ENCODE measurements at places on chromosomes 2 and 18. TPM values are rescaled to one million over a fixed set of nuclear protein-coding genes. Genes with fewer than 3 reads are reported as not detected.

STARD6 gene
- 0.11 TPM for total RNA-seq

REG1B gene
- total RNA-seq, result not detected

IL1RL2 gene
- not detected for total RNA-seq

MTX2 gene
- 37.1 TPM for total RNA-seq

GALM gene
- 3.3 TPM for total RNA-seq

ANKRD30BL gene
- not detected for total RNA-seq

SLC5A6 gene
- 101 TPM for total RNA-seq

CACNB4 gene
- 0.12 TPM for total RNA-seq

MC2R gene
- total RNA-seq, result not detected

SLC30A3 gene
- 0.11 TPM for total RNA-seq

MBD2 gene
- 21.9 TPM for total RNA-seq

GAD1 gene
- 8.6 TPM for total RNA-seq

MCM6 gene
- total RNA-seq, result 18.5 TPM

SP140L gene
- 13.9 TPM for total RNA-seq

CIDEA gene
- total RNA-seq, result not detected

CYP27A1 gene
- 0.80 TPM for total RNA-seq

ACTR3 gene
- 409 TPM for total RNA-seq

TEKT4 gene
- not detected for total RNA-seq

- DNase-seq, result no peak
These were observed 999.6 kb downstream of the SUCLG1 start for GRCh38 chr2:83459456-83459855.

DNA sequence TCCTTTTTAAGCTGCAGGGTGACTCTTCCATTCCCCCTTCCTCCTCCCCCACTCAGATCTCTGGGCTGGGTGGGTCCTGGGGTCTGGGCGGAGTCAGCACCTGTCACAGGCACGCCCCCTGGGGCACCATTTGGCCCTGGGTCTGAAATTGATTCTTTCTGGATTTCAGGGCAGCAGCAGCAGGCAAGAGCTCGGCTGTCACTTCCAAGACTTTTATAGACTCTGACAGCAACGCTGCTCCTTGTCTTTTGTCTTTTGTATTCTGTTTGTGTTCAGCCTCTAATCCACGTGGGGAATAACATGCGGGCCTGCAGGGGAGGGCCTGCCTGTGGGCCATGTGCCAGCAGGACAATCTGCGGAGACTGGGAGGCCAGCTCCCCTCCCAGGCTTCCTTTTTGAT lies 3.9 kb downstream of the BOD1L2 start:
- DNase-seq, result peak; percentile 10

GRCh38 chr2:218583983-218584850 lies 15.6 kb downstream of the CNOT9 start:
- DNase-seq, result no peak

- DNase-seq, result no peak
These were observed 95.5 kb downstream of the ZNF521 start for GRCh38 chr18:25256439-25256838.

DNA sequence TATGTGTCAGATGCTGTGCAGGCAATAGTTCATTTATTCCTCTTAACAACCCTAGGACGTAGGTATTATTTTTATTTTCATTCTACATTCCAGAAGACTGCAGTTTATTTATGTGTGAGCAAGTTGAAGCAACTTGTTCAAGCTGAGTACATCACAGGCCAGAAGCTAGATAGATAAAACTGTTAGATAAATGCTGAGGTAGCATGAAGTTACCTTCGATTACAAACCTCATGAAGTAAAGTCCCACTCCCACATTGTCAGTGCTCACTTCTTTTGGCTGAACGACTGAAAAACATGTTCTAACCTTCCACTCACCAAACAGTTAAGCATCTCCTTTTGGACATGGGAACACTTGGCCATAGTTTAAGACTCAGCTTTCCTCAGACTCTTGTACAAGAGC lies 439.2 kb downstream of the TNS1 start:
- DNase-seq, result no peak

GRCh38 chr2:85755122-85756027 lies 1.6 kb downstream of the ATOH8 start:
- DNase-seq, result peak; percentile 30

- DNase-seq, result peak; percentile 8
These were observed 69.6 kb downstream of the PHLPP1 start for GRCh38 chr18:62784966-62785413.

- no peak for DNase-seq
These were observed 311.0 kb downstream of the CBLN2 start for GRCh38 chr18:72233106-72233505.

GRCh38 chr18:34548973-34549294 lies 161.2 kb upstream of the DTNA start:
- no peak for DNase-seq

DNA sequence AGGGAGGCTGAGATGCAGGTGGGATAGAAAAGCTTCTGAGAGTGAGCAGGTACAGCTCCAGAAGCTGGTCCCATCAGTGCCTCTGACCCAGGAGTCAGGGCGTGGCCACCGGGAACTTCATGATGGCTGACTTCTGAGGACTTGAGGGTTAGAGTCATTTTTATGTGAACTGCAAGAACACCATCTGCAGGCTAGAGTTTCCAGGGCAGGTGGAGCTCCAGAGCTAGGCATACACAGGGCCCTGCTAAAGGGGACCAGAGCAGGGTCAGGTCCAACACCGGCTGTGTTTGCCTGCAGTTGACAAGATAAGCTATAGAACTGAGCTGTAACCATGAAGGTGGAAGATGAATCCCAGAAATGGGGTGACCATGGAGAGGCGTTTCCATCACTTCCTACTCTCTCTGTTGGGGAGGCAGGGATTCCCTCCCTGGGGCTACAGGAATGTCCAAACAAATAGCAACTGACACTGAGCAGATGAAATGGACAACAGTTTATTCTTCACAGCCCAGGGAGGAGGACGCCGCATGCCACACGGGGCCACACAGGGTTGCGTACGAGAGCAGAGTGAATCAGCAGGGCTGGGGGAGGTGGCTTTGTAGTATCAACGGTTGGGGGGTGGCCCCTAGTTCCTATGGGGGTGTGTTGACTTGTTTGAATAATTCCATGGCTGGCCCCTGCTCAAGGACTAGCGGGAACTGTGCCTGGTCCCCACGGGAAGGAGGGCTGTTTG lies 77.6 kb upstream of the ZNF516 start:
- DNase-seq, result no peak

- DNase-seq, result no peak
These were observed 52.8 kb upstream of the ITGA6 start for GRCh38 chr2:172374318-172375240.

DNA sequence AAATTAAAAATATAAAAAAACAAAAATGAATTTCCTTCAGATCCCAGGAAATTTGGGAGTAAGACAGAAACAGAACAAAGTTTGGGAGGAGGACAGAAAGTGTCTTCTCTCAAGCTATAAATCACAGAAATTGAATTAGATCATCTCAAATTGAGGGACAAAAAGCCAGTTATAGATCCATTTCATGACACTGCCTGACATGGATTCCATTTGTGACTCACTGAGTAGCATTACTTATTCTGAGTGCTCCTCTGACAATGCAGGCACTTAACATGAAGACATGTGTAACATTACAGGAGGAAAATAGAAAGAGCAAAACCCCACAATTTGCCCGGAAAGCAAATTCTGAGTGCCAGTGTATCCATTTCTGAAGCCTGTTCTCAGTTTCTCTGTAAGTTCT lies 63.9 kb upstream of the CREB1 start:
- no peak for DNase-seq

DNA sequence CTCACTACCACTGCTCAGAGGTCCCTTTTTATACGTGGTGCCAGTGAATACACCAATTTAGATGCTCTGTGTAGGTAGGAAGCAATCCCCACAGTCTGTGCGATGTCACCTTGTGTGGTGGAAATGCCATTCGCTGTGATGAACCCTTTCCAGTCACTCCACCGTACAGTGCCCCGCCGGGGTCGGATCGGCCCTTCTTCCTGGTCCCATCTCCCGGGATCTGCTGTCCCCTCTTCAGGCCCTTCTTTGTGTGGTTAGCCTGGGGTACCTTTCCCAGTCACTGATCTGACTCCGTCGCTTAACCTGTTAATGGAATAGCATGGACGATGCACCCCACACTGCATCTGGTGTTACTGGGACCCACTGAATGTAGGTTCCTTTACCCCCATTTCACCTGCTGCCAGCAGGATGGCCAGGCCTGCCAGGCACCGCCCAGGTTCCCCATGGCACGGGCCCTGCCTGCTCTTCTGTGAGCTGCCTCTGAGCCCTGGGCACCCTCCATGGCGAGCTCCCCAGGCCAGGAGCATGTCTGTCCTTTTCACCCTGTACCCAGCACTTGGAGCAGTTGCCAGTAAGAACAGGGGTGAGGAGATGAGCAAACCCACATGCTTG lies 18.0 kb downstream of the TWIST2 start:
- no peak for DNase-seq

DNA sequence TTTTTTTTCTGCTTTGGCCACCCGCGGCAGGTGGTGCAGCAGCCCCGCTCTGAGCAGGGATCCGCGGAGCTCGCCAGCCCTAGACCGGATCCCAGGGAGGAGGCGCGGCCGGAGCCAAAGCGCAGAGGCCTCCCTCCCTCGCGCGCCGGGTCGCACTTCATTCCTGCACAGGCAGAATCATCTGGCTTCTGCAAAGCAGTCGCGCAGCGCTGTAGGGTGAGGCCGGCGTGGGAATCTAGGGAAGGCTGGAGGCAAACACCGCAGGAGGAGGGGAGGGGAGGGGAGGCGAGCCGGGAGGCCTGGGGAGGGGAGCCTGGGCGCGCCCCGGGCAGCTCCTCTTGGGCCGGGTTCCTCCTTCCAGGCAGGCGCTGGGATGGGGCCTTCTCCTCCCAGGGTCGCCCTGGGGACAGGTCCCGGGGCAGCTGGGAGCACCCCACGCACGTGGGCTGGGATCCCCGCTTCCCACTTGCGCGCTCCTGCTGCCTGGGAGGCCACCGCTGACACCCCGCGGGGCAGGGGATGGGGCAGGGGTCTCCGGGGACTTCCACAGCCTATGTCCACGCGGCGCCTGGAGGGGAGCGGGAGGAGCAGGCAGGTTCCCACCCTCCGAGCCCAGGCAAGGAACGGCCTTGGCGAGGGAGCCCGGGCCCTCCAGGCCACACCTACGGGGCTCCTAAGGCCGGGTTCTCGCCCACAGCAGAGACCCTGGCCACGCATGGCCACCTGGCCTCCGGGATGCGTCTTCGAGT lies 45.0 kb downstream of the MBP start:
- no peak for DNase-seq

- no peak for DNase-seq
These were observed 148.6 kb downstream of the LRATD1 start for GRCh38 chr2:14781142-14781541.

DNA sequence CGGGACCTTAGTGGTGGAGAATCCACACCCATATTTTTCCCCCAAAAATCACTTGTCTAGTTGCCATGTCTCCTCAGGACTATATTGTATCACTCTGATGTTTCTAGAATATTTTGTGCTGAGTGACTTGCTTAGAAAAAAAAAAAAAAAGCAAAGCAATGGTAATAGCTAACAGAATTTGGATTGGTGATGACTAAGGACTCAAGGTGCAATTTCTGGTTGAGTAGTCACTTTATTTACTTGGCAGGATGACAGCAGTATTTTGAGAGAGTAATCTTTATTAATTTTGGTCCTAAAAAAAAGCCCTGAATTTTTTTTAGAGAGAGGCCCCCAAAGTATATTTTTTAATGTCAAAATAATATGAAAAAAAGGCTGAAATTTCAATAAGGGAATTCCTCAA lies 32.8 kb upstream of the MYO3B start:
- no peak for DNase-seq

GRCh38 chr2:111072220-111072871 lies 48.4 kb upstream of the BCL2L11 start:
- DNase-seq, result peak; percentile 77

DNA sequence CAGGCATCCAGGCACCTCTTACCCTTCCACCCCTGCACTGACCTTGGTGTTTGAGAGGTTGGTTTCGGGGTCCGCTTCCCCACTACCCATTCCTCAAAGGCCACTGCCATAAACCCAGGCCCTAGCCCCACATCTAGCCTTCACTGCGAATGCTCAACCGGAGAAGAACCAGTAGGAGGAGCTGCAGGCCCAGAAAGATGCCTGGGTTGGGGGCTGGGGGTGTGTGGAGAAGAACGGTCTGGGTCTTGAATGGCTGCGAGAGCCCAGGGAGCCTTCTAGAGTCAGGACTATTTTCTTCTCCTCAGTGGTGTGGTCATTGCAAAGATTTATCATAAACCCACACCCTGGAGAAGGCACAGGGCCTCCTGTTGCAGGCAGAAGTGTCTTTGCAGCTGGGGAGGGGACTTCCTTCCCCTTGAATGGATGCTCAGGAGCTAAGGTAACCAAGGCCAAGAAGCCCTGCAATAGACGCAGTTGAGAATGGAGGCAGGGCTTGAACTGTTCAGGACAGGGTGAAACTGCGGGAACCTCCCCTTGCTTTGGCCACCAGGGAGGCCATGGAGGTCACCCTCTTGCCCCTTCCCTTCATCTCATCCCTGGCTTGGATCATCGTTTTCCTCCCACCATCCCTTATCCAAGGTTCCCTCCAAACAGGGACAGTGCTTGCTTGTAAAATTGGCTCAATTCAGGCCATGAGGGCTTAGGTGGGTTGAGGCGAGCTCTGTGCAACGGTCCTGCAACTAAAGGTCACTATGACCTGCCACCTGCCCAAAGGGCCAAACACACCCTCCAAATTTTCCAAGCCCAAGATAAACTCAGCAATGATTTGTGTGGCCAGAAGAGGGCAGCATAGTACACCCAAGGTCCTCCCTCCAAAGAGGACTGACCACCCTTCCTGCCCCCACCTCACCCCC lies 20.9 kb downstream of the THNSL2 start:
- DNase-seq, result peak; percentile 34

GRCh38 chr2:51969347-51969746 lies 937.4 kb upstream of the NRXN1 start:
- DNase-seq, result no peak

GRCh38 chr2:173747035-173747434 lies 218.1 kb downstream of the SP3 start:
- no peak for DNase-seq

- DNase-seq, result peak; percentile 30
These were observed 795 bp upstream of the TCF7L1 start for GRCh38 chr2:85132397-85132796.

- peak; percentile 59 for DNase-seq
These were observed 117.3 kb downstream of the WDSUB1 start for GRCh38 chr2:159169187-159169586.

Data from Daoy (cell line).